CD4-positive, alpha-beta T cell (primary cell): ENCODE measurements at places on chromosomes 6 and 20.
A peak's percentile ranks its signal among the peaks of the same experiment; 100 is the strongest.

- peak; percentile 74 for DNase-seq
Measured at GRCh38 chr6:31493875-31494694, 3.9 kb upstream of the MICB start.

DNA sequence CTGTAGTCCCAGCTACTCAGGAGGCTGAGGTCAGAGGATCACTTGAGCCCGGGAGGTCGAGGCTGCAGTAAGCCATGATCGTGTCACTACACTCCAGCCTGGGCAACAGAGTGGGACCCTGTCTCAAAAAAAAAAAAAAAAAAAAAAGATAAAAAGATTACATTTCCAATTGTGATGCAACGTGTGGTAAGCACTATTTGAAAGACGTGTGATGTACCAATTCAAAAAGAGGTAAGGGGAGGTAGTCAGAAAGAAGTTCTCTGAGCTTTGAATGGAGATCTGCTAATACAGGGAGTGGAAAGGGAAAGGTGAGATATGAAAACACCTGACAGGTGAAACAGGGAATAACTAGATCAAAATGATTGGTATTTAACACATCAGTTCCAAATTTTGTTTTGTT, 11.9 kb downstream of the GOPC start:
- no peak for DNase-seq

DNA sequence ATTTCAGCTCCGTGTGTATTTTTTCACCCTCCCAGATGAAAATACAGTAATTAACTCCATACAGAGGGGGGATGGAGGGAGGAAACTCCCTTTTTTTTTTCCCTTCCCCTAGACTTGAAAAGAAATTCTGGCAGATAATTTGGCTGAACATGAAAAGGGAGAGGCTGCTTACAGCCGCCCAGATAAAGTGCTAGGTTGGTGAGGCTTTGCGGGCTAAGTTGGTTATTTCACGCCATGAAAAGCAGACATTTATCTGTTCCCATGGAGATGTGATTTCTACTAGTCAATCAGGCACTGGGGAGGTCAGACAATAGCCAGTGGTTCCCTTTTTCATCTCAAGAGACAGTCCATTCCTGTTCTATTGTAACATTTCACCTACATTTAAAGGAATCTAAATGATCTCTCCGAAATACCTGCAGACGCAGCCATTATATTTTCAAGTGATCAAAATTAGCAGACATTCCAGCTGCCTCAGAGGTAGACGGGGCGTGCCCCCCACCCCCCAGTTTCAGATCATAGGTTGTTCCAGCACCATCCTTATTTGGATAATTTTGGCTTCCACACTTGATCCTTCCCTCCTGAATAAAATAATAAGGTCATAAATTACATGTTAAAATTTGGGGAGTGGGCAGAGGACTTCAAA, 143.9 kb upstream of the ZNF217 start:
- DNase-seq, result no peak

GRCh38 chr6:90383196-90383822, 86.7 kb upstream of the BACH2 start:
- DNase-seq, result no peak

- peak; percentile 70 for DNase-seq
Measured at GRCh38 chr6:26003102-26003694, 40.6 kb downstream of the TRIM38 start.

DNA sequence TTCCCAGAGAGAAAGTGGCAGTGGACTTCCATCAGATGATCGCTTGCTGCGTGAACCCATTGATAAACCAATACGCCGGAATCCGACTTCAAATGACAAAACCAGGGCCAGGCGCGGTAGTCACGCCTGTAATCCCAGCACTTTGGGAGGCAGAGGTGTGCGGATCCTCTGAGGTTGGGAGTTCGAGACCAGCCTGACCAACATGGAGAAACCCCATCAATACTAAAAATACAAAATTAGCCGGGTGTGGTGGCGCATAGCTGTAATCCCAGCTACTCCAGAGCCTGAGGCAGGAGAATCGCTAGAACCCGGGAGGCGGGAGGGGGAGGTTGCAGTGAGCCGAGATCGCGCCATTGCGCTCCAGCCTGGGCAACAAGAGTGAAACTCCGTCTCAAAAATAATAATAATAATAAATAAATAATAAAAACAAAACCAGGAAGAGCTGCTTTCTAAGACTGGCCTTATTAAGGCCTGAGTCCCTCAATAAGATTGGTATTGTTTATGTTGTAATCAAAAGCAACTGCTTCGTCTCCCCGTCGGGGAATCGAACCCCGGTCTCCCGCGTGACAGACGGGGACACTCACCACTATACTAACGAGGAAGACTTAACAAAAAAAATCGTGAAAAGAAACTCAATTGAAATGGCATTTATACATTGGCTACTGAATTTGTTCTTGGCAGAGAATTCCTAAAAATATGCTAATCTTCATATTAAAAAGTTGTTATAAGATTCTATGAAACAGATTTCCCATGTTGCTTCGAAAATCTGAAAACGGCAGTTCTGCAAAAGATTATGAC, 110.2 kb upstream of the ZNF184 start:
- no peak for DNase-seq

DNA sequence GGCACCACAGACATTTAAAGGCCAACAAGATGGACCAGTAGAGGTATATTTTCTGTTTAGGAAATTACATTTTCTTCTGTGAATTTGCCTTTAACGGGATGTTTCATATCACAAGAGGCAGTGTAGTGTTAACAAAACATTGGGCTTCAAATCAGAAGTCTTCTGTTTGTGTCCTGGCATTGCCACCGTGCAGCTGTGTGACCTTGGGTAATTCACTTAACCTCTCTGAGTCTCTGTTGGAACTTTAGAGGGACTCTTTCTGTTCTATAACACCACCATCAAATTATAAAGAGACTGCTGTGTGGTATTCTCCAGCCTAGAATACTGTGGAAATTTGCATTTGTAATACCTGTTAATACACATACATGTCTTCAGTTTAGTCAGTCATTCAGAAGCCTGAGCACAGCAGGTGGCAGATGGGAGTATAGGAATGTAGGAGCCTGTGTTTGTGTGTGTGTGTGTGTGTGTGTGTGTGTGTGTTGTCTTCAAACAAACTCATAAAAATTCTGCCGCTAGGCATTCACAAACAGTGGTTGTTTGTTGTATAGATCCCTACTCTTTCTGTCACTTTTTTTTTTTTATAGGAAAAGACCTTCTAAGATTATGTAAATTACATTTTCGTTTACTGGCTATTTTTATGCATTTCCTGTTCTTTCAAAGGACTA, 22.6 kb downstream of the UST start:
- DNase-seq, result no peak

DNA sequence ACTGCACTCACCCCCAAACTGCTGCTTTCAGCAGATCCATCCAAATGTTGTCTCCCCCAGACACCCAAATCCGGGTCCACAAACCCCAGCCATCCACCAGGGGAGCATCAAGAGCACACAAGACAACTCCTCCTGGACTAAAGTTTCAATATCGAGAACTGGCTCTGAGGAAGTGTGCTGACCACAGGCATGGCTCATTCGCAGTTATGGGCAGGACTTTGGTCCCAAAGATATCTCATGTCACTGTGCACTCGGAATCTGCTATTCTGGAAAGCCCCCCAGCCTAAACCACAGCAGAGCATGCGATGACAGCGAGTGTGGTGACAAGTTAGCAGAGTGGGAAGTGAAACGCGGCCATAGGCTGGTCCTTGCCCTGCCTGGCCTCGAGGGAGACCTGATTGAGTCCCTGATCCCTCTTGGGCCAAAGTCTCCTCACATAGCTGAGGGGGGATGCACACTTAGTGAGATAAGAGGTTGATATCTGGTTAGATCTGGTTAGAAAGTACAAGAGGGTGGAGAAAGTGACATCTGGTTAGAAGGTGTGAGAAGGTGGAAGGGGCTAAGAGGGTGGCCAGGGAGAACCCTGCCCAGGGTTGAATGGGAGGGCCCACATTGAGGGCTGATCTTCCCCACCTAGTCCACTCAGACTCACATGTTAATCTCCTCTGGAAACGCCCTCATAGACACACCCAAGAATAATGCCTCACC, 149.7 kb downstream of the MRPL14 start:
- peak; percentile 13 for DNase-seq

DNA sequence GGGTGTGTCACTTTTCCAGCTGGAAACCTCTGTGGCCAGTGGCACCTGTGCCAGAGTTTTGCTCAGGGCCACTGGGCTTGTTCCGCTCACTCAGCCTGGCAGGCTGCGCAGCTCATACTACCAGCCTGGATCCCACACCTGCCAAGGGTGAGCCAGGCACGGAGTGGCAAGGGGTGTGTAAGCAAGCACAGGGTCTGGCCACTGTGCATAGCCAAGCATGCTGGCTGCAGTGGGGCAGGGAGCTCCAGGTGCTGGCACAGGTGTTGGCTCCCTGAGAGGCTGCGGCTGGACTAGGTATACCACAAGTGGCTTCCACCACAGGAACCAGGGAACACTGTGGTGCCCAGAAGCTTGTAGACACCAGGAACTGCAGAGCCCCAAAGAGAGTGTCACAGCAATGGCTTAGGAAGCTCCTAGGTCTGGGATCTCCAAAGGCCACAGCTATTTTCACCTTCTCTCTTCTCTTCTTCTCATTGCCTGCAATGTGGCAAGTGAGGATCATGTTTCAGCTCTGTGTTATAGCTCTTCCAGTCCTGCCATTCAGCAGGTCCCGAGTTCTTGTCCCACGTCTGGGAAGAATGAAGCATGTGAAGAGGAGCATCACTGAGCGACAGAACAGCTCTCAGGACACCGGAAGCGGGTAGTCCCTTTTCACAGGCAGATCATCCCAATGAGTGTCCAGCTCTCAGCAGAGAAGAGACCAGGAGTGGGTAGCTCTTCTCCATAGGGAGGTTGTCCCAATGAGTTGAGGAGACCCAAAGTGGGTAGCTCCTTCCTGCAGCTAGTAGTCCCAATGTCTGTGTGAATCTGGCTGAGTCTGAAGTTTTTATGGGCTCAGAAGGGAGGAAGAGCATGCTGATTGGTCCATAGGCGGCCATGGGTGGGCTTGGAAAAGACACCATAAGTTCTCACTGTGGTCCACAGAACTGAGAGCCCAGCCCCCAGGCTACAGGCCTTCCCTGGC, 41.3 kb downstream of the WASF1 start:
- no peak for DNase-seq

GRCh38 chr20:50008007-50008406, 25.2 kb downstream of the SNAI1 start:
- DNase-seq, result no peak

DNA sequence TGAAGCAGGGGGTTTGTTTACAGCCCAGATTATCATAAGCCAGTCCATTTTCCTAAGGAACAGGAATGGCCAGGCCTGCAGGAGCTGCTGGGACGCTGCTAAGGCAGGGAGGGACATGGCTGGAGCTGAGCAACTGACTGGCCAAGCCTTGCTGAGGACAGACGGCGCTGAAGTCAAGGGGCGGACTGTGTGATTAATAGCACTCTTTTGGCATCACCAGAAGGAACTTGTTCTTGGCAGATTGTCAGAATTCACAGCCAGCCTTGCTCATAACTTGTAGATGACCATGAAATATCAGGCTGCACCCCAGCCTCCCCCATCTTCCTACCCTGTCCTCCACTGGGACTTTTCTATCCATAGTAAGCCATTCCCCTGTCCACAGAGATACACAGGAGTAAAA, 218.8 kb upstream of the RNF24 start:
- no peak for DNase-seq

GRCh38 chr6:87241304-87241703, 81.1 kb upstream of the SMIM8 start:
- DNase-seq, result no peak

DNA sequence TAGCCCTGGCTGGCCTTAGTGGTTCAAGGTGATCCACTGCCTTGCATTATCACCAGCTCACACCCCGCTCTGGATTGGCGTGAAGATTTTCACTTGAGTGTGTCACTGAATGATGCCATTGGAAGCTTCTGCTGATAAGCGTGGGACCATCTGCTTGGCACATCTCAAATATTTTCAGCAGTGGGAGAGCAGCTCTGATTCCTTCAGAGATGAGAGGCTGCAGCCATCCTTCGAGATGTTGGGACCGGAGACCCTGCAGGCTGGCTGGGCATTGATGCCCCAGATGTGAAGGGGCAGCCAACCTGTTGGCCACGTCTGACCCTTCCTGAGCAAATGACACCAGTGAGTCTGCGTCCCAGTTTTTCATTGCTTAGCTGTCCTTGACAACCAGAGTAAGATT, at the start of gene MAS1:
MAS1 (plus strand) TSS at position 197 of the 400 bp plus-strand sequence. CDS start 15,968 bp downstream, outside the sequence.
- no peak for DNase-seq

DNA sequence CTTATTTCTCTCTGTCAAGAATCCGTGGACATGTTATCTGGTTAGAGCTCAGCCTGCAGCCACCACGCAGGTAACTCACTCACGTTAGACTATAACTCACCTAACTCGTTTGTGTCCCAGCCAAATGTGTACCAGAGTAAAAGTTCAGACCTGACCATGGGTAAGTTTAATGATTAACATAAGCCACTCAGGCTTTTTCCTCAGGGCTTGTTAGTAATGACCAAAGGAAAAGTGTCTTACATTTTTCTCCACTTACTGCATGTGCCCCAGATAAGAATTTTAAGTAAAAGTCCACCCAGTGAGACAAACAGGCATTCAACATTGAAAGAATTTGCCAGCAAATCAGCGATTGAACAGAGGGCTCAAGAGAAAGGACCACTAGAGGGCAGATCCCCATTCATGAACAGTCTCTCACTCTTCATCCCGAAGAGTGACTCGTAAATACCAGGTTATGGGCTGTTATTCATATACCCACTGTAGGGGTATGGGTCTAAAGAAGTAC, at the start of gene PKHD1:
PKHD1 (minus strand) TSS at position 116 of the 502 bp plus-strand sequence. CDS start 2,680 bp downstream, outside the sequence.
- no peak for DNase-seq

- DNase-seq, result no peak
Measured at GRCh38 chr6:107977283-107977682, 19.3 kb upstream of the SEC63 start.

DNA sequence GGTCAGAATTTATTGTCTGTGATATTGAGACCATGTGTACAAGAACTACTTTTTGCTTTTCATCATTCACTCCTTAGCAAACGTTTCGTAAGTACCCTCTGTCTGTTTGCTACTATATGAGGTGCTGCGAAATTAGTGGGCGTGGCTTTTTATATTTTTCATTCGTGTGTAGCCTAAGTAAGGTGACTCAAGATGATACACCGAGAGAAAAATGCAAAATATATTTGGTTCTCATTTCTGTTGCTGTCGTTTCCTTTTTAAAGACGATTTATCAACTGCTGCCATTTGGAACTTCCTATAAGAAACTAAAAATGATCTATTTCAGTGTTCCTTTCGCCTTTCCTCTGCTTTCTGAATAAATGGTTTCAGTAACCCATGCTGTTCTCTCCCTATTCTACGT, 61.2 kb downstream of the VAPB start:
- DNase-seq, result no peak

GRCh38 chr6:55916188-55916587, 40.8 kb upstream of the BMP5 start:
- no peak for DNase-seq

- no peak for DNase-seq
Measured at GRCh38 chr20:56442389-56443365, 25.8 kb upstream of the RTF2 start.

- no peak for DNase-seq
Measured at GRCh38 chr20:63661959-63662812, 4.1 kb downstream of the RTEL1 start.
